ENCODE measurements at places on chromosomes 7 and 10. TPM values are rescaled to one million over a fixed set of nuclear protein-coding genes. Genes with fewer than 3 reads are reported as not detected.

The GDF2 gene
- not detected for total RNA-seq

The FZD1 gene
- 12.5 TPM for total RNA-seq

The DYNC1I1 gene
- 0.53 TPM for total RNA-seq

The PRSS2 gene
- 0.09 TPM for total RNA-seq

- peaks cover 9% of the 10 kb centered on the region for H3K27me3 ChIP-seq
- H3K36me3 ChIP-seq = no peaks in the 10 kb centered on the region
- H3K27ac ChIP-seq = no peak overlapping the region
- peaks cover 8% of the 10 kb centered on the region for H3K4me1 ChIP-seq
Observed at GRCh38 chr7:108450160-108450559, 6.1 kb downstream of the NRCAM start.

The ICA1 gene
- total RNA-seq = 4.7 TPM

GRCh38 chr7:129169686-129170440 lies 18.6 kb upstream of the SMO start:
- H3K27ac ChIP-seq = peak overlapping the region; percentile 48
- H3K36me3 ChIP-seq = peaks cover 11% of the 10 kb centered on the region

- H3K27me3 ChIP-seq = no peaks in the 10 kb centered on the region
- H3K4me1 ChIP-seq = peaks cover 28% of the 10 kb centered on the region
- H3K27ac ChIP-seq = no peak overlapping the region
Observed at GRCh38 chr10:110414548-110415309, 83.0 kb upstream of the DUSP5 start.

GRCh38 chr7:30485667-30486066 lies 7.1 kb upstream of the NOD1 start:
- H3K36me3 ChIP-seq = no peaks in the 10 kb centered on the region
- no peaks in the 10 kb centered on the region for H3K27me3 ChIP-seq
- no peak overlapping the region for H3K4me3 ChIP-seq
- H3K27ac ChIP-seq = no peak overlapping the region
- DNase-seq = no peak

DNA sequence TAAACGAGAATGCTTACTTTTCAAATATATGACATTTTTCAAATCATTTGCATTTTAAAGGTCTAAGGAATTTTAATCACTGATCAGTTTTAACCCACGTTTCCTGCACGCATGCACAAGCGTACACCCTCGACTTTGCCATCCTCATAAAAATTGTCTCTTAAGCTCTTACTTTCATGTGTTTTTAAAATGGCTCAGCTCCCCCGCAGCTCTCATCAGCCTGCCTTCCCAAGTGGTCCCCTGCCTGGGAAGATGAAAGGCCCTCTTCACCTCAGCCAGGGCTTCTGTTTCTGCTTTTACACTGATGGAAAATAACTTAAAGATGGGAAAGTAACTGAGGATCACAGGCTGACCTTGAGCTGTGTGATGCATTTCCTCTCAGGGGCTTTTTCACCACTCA lies 131.6 kb upstream of the LSM8 start:
- H3K27me3 ChIP-seq = no peaks in the 10 kb centered on the region
- no peak for DNase-seq
- H3K36me3 ChIP-seq = no peaks in the 10 kb centered on the region
- no peaks in the 10 kb centered on the region for H3K4me1 ChIP-seq

The HMX3 gene
- total RNA-seq = not detected

The PTPRN2 gene
- 1.4 TPM for total RNA-seq

DNA sequence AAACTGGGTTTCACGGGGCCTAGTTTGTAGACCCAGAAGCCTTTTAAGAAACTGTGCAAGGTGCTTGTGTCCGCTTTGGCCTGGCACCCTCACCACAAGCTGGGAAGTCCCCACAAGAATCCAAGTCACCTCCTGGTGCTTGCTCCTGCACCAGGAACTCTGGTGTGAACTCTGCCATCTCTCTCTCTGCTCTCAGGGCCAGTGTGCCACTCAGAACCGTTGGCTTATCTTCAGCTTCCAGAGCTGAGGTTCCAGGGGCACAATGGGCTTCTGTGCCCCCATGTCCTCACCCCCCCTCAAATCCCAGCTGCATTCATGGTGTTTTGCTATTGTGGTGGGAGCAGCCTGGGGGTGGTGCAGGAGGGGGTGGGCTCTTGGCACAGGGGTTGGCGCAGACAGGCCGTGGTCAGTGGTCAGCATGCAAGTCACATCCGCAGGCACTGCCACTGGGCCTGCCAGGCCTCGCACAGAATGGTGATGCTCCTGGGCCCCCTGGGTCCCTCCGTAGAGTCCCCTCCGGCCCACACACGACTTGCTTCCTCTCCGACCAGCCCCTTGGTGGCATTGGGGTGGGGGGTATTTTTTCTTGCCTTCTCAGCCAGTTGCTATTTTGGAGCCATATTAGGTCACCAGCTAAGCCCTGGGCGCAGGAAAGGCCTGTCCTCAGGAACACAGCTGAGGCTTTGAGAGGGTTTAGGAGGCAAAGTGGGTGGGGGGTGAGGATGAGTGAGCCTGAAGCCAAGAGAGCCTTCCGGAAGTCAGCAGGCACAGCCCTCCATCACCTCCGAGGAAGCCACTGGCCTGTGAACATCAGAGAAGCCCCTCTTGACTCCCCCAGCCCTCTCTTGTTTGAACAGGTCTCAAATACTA lies 3.0 kb downstream of the ZCCHC24 start:
- peaks cover 36% of the 10 kb centered on the region for H3K36me3 ChIP-seq
- H3K27me3 ChIP-seq = no peaks in the 10 kb centered on the region
- H3K27ac ChIP-seq = peak overlapping the region; percentile 20
- H3K4me1 ChIP-seq = peaks cover 73% of the 10 kb centered on the region

DNA sequence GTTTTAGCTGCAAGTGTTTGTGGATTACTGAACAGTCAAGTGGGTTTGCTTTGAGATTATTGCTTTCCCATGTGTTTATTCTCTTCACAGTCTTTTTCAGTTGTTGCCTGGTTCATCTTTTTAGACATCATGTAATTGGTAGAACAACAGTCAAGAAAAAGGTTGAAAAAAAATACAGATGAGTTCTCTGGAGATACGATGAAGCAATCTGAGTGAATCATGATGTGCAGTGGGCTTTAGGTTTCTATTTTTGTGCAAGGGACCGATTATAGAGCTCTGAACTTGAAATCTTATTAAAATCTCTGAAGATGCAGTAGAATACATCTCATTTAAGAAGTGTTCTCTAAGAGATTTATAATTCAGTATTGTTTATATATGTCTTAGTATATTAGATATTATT lies 145.7 kb downstream of the SDK1 start:
- DNase-seq = no peak
- no peak overlapping the region for H3K27ac ChIP-seq
- H3K27me3 ChIP-seq = no peaks in the 10 kb centered on the region
- no peaks in the 10 kb centered on the region for H3K4me1 ChIP-seq

GRCh38 chr10:114174695-114175188 lies 739 bp upstream of the CCDC186 start:
- H3K4me1 ChIP-seq = peaks cover 4% of the 10 kb centered on the region
- DNase-seq = peak; percentile 43
- H3K36me3 ChIP-seq = no peaks in the 10 kb centered on the region
- peaks cover 4% of the 10 kb centered on the region for H3K27me3 ChIP-seq
- peak overlapping the region; percentile 98 for H3K4me3 ChIP-seq

DNA sequence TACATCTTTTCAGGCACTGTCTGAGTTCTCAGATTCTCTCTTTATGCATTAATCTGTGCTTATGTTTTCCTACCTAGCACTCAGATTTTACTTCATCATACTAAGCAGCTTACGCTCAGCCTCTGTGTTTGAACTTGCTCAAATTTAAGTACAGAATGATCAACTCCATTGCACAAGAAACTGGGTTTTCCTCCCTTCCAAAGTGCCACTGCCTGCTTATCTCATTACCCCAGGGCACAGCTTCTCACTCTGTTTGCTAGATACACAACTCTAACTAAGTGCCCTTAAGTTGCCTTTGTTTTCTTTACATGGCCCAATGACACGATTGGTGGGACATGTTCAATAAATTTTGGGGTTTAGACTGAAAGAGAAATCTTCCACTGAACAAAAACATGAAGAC lies 267.7 kb downstream of the GFRA1 start:
- no peak for DNase-seq
- no peaks in the 10 kb centered on the region for H3K27me3 ChIP-seq
- H3K4me1 ChIP-seq = peaks cover 10% of the 10 kb centered on the region
- no peak overlapping the region for H3K27ac ChIP-seq

- H3K4me1 ChIP-seq = no peaks in the 10 kb centered on the region
- H3K27ac ChIP-seq = no peak overlapping the region
- H3K36me3 ChIP-seq = no peaks in the 10 kb centered on the region
Observed at GRCh38 chr7:135537453-135537852, 20.3 kb upstream of the NUP205 start.

DNA sequence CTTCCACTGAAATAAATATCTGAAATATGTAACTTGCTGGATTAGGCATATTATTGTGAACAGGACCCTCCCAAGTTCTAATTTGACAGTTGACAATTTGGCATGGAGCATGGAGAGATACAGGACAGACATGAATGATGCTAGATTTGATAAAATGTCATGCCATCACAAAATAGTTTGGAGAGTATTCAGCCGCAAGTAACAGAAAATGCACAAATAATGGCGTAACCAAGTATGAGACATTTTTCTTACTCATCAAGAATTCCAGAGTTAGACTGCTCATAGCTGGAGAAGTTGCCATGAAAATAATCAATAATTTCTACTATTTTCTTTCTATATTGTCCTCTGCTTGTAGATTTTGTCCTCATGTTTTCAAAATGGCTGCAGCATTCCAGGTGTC lies 45.5 kb upstream of the GPAM start:
- H3K27me3 ChIP-seq = no peaks in the 10 kb centered on the region
- H3K27ac ChIP-seq = no peak overlapping the region
- H3K36me3 ChIP-seq = no peaks in the 10 kb centered on the region
- no peaks in the 10 kb centered on the region for H3K4me1 ChIP-seq
- H3K4me3 ChIP-seq = no peak overlapping the region
- no peak for DNase-seq

DNA sequence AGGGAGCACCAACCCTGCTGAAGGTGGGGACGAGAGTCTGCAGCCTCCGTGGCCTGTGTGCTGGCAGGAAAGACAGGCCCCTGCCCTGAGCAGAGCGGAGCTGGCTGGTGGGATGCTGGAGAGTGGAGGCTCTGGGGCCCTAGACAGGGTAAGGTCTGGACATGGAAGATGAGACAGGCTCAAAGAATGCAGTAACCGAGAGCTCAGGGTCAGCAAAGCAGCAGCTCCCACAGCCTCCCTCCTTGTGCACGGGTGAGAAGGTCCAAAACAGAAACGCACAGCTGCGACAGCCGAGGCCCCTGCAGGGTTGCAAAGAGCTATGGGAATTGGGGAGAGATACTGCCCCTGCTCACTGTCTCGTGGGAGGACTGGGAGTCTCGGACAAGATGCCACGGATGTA lies 80.5 kb downstream of the TNS3 start:
- no peaks in the 10 kb centered on the region for H3K27me3 ChIP-seq
- peaks cover 80% of the 10 kb centered on the region for H3K4me1 ChIP-seq
- H3K4me3 ChIP-seq = no peak overlapping the region
- peaks cover 2% of the 10 kb centered on the region for H3K36me3 ChIP-seq
- peak; percentile 80 for DNase-seq

GRCh38 chr7:55348502-55348901 lies 16.6 kb upstream of the LANCL2 start:
- peaks cover 3% of the 10 kb centered on the region for H3K4me1 ChIP-seq
- DNase-seq = peak; percentile 16
- H3K36me3 ChIP-seq = no peaks in the 10 kb centered on the region
- H3K27ac ChIP-seq = no peak overlapping the region

- H3K27me3 ChIP-seq = no peaks in the 10 kb centered on the region
- H3K4me1 ChIP-seq = peaks cover 39% of the 10 kb centered on the region
- no peaks in the 10 kb centered on the region for H3K36me3 ChIP-seq
Observed at GRCh38 chr10:85645926-85646711, 720.5 kb downstream of the GRID1 start.

- no peak overlapping the region for H3K4me3 ChIP-seq
- H3K36me3 ChIP-seq = no peaks in the 10 kb centered on the region
- H3K27me3 ChIP-seq = no peaks in the 10 kb centered on the region
- peaks cover 8% of the 10 kb centered on the region for H3K4me1 ChIP-seq
- no peak overlapping the region for H3K27ac ChIP-seq
Observed at GRCh38 chr7:71442492-71443190, 310.7 kb downstream of the GALNT17 start.

DNA sequence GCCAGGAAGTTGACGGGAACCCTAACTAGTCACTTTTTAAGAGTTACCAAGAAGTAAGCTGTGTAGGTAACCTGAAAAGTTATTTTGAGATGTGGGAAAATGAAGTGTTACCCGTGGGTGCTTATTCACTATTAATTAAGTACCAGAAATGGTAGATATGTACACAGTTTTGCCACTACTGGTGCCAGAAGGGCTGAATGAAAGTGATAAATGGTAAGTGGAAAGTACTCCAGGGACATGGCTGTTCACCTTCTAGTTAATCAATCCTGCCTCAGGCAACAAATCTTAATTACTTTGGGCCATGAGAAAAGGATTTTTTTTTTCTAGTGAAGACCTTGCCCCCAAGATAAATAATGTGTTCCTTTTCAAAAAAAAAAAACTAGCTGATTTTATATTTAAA lies 15.8 kb downstream of the NET1 start:
- H3K36me3 ChIP-seq = no peaks in the 10 kb centered on the region
- H3K27me3 ChIP-seq = no peaks in the 10 kb centered on the region
- no peak for DNase-seq
- H3K4me1 ChIP-seq = no peaks in the 10 kb centered on the region

GRCh38 chr7:138328215-138328614 lies 131.8 kb upstream of the TRIM24 start:
- no peak overlapping the region for H3K27ac ChIP-seq
- no peak for DNase-seq
- no peak overlapping the region for H3K4me3 ChIP-seq
- H3K36me3 ChIP-seq = no peaks in the 10 kb centered on the region
- no peaks in the 10 kb centered on the region for H3K27me3 ChIP-seq
- H3K4me1 ChIP-seq = no peaks in the 10 kb centered on the region

DNA sequence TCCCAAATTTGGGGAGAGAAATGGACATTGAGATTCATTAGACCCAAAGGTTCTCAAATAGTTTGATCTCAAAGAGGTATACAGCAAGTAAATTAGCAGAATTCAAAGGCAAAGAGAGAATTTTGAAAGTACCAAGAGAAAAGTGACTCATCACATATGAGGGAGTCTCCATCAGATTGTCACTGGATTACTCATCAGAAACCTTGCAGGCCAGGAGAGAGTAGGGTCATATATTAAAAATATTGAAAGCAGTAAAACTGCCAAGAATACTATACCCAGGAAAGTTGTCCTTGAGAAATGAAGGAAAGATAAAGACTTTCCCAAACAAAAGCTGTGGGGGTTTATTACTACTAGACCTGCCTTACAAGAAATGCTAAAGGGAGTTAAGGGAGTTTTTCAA lies 140.6 kb downstream of the TMEM168 start:
- no peaks in the 10 kb centered on the region for H3K36me3 ChIP-seq
- H3K27me3 ChIP-seq = no peaks in the 10 kb centered on the region
- no peak overlapping the region for H3K27ac ChIP-seq
- H3K4me3 ChIP-seq = no peak overlapping the region
- DNase-seq = no peak

DNA sequence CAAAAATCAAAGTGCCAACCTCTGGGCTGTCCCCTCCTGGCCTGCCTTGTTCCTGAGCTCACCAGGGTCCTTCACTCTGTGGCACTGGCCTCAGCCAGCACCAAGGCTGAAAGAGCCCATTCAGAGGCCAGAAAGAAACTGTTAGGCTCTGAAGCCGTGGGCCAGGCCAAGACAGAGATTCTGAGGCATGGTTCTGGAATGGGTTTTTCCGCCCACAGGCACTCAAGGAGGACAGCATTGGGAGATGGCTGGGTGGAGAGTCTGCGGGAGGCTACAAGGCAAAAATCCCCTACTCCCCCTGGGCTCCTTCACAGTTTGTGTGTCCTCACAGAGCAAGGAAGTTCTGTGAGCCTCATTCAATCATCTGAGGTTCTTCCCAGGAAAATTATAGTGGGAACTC lies 31.7 kb downstream of the GRIFIN start:
- peaks cover 11% of the 10 kb centered on the region for H3K4me1 ChIP-seq
- H3K27me3 ChIP-seq = no peaks in the 10 kb centered on the region
- peak; percentile 58 for DNase-seq
- no peak overlapping the region for H3K27ac ChIP-seq
- H3K36me3 ChIP-seq = no peaks in the 10 kb centered on the region

Data from muscle of leg (tissue), 16 donors.